ENCODE measurements at places on chromosomes 11 and 22.

DNA sequence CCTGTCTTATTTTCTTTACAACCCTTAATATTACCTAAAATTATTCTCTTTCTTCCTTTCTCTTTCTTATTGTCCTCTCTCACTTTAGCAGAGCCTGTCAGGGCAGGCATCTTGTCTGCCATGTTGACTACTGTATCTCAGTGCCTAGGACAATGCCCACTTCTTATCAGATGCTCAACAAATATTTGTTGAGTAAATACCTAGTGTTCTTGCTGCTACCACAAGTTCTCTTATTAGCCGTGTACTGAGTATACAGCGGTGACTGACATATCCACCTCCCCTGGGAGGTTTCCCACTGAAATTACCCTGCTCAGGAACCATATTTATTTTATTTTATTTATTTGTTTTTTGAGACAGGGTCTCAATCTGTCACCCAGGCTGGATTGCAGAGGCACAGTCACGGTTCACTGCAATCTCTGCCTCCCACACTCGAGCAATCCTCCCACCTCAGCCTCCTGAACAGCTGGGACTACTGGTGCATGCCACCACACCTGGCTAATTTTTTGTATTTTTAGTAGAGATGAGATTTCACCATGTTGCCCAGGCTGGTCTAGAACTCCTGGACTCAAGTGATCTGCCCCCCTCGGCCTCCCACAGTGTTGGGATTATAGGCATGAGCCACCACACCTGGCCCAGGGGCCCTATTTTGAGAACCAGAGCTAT is 6.7 kb downstream of the HPX start:
- no peak for DNase-seq

GRCh38 chr11:130609121-130610035 is 160.9 kb downstream of the ADAMTS15 start:
- DNase-seq, result no peak

DNA sequence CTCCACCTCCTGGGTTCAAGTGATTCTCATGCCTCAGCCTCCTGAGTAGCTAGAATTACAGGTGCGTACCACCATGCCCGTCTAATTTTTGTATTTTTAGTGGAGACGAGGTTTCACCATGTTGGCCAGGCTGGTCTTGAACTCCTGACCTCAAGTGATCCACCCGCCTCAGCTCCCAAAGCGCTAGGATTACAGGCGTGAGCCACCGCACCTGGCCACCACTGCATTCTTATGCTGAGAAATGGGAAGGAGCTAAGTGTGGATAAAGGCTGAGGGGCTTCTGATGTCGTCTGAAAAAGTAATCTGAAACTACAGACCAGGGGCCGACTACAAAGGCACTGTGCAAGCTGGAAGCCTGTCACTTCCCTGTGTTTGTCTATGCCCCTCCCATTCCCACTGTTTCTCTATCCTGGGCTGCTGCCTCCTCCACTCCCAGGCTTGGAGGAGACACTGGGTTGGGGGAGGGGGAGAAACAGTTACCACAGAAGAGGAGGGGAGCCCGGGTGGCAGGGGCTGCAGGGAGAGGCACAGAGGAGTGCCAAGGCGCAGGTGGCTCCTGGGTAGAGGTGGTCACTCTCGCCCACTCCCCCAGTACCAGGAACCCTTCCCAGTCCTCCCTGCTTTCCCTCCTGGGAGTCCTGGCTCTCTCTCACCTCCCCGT is 2.9 kb upstream of the MTA2 start:
- DNase-seq, result no peak

DNA sequence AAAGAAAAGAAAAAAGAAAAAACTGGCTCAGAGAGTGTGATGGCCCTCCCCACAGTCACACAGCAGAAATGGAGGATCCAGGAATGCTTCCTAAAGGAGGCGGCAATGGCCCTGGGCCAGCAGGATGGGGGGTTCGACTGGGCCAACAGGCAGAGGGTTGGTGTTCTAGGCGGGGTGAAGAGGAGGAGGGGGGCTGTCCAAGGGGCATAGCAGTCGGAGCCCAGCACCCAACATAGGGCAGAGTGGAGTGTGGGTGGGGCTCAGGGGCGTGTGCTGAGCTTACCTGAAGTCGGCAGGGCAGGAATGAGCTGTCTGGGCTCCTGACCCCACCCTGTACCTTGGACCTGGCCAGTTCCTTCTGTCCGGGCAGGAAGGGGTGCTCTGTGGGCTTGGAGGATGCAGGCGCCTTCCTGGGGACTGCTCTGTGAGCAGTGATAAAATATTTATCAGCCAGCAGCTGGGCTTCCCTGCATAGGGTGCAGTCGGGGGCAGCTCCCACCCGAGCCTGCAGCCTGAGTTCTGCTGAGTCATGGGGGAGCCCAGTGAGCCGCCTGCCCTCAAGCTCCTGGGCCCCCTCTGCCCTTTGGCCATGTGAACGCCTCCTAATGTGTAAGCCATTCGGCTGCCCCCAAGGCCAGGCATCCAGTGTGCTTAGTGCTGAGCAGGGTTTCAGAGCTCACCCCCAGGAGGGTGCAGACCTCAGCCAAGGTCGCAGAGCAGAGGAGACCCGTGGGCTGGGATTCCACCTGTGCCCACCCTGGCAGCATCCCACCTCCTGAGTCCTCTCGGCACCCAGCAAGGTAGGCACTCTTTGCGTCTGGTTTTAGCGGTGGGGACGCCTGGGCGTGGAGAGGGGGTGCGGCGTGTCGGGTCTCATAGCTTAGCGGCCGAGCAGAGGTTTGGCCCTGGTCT is 25.3 kb upstream of the PRR5 start:
- DNase-seq, result no peak

DNA sequence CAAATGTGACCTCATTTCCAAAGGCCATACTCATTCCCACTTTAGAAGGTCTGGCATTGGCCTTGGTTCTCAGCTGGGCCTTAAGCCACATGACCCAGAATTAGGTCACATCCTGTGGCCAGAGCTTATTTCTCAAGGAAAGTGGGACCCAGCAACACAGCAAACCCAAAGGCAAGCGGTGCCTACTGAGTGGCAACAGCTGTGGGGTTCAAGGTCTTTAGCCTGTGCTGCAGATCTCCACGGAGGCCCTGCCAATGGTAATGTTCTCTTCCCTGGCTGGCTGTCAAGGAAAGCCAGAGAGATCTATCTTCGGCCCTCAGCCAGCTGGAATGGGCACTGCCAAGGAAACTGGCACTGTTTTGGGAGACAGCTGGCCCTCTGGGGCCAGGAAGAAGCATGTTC is 41.5 kb upstream of the TP53I11 start:
- no peak for DNase-seq
